Fibroblast of skin of left biceps (primary cell): ENCODE measurements at places on chromosomes 7 and 10.

DNA sequence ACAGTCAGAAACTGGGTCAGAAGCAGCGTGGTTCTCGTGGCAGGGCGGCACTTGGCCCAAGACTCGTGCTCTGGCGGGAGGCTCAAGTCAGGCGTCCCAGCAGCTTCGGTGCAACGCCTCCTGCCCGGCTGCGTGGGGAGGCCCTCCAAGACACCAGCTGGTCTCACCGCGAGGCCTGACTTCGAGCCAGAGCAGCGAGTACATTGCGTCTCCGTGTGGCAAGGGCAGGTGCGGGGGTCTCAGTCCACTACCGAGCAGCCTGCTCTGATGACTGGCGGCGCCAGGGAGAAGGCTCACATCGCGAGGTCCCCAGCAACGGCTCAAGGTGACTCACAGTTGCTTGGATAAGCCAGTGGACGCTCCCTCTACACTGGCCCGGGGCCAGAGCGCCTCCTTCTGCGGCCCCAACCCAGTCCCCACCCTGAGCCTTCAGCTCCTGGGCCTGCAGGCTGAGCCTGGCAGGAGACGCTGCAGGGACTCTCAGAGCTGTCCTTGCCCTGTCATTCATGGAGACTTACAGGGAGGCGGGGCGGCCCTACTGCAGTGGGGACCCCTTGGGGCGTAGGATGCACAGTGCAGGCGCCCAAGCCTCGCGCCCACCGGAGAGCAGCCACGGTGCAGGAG lies 41.9 kb upstream of the PRKAR1B start:
- DNase-seq, result no peak

- DNase-seq, result no peak
Observed at GRCh38 chr7:74452748-74453321, 871 bp upstream of the GTF2IRD1 start.

- no peak for DNase-seq
Observed at GRCh38 chr10:77249901-77250459, 387.6 kb downstream of the KCNMA1 start.

DNA sequence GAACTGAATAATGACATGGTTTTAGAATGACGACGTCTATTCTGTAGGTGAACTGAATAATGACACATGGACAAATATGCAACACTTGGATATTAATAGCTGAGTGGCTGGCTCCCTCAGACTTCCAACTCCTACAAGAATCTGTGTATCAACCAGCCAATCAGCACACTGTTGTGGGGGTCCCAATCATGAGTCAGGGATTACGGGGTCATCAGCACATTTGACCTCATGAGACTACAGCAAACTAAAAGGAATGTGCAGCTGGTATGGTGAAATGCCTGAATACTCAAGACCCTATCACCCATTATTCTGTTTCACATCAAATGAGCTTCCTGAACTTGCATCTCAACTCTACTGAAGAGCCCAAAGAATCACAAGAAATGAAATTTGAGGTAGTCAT lies 192.5 kb downstream of the ANK3 start:
- DNase-seq, result no peak

DNA sequence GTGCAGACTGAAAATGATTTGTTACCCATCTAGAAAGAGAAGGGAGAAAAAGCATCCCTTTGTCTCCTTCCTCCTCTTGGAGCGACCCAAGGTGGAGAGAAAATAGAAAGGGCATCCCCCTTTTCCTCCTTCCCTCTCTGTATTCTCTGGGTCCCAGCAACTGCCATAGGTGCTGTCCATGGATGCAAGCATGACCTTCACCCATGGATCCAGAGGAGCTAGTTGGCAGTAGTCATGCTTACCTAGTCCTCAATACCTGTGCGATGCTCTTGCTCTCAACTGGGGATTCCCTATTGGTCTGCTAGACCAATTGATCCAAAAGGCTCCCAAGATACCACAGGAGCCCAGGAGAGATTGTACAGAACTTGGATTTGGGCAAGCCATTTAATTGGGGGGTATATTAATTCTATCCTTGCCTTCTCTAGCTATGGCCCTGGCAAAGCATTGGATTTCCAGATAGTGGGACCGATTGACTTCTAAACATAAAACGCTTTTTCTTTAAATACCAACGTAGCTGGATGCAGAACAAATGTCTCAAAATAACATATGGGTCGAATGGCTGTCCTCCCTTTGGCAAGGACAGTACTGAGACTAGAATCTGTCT lies 547.8 kb upstream of the IGFBP3 start:
- DNase-seq, result no peak

- DNase-seq, result no peak
Observed at GRCh38 chr7:47142169-47142866, 439.6 kb downstream of the TNS3 start.

GRCh38 chr10:89466599-89467035 lies 52.2 kb downstream of the IFIT5 start:
- DNase-seq, result no peak

- no peak for DNase-seq
Observed at GRCh38 chr7:94276027-94276426, 118.7 kb upstream of the COL1A2 start.

DNA sequence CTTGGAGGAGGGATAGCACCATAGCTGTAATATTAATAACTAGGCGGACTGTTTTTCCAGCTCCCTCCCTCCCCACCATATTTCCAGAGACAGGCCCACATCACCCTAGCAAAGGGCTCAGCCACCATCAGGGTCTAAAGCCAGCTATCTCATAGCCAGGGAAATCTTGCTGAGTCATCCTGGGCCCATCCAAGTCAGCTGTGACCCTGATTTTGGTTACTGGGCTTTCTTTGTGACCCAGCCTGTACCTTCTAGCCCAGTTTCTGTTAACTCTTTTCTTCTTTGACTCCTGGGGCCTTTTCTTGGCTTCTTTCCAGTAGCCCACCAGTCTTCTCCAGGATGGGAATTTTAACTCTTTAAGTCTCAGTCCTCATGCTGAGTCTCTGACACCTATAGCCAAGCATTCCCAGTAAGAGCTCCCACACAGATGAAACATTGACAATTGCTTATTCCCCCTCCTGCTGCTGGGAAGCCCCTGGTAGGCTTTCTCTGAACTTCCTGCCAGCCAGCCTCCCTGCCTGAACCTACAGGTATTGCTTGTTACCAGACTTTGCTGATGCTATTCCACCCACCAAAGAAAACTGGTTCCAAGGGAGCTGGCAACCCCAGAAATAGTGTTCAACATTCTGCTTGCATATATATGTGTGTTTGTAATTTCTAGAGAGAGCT lies 34.8 kb upstream of the ADO start:
- no peak for DNase-seq

GRCh38 chr7:25562673-25563182 lies 334.4 kb upstream of the NPVF start:
- no peak for DNase-seq

- no peak for DNase-seq
Observed at GRCh38 chr10:91144961-91145360, 75.5 kb upstream of the PCGF5 start.

DNA sequence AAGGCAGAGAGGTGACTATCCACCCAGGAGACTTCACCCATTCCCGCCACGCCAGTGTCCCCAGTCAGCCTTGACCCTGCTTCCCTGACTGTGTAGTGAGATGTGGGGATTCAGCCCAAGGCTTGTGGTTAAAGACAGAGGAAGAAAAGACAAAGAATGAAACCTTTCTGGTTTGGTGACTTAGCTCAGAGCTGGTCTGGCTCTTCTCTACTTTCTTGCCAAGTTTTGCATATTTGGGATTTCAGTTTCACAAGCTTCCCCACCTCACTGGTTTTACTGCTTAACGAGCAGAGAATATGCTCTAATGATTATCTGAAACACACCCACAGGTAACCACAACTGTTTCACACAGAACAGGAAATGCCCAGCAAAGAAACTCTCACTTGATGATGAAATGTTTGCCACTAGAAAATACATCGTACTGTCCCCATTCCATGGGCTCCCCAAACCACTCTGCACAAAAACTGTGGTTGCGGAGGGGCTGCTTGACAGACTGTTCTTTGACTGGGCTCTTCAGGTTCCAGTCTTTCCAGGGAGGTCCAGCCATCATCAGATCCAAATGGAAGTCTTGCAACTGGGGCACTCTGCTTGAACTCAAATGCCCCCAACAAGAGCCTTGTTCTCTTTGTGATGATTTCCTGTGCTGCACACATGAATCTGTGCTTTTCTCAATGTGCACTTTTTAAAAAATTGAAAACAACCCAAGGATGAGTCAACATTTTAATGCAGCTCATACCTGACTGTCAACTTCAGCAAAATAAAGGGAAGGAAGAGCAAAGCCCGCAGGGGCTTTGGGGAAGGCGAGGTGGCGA lies 95.5 kb downstream of the CTBP2 start:
- peak; percentile 54 for DNase-seq

GRCh38 chr10:122363722-122364463 lies 10.6 kb upstream of the PLEKHA1 start:
- DNase-seq, result no peak

GRCh38 chr7:2417981-2418481 lies 14.6 kb downstream of the CHST12 start:
- no peak for DNase-seq

- no peak for DNase-seq
Observed at GRCh38 chr7:127245607-127246006, 7.1 kb downstream of the GRM8 start.

DNA sequence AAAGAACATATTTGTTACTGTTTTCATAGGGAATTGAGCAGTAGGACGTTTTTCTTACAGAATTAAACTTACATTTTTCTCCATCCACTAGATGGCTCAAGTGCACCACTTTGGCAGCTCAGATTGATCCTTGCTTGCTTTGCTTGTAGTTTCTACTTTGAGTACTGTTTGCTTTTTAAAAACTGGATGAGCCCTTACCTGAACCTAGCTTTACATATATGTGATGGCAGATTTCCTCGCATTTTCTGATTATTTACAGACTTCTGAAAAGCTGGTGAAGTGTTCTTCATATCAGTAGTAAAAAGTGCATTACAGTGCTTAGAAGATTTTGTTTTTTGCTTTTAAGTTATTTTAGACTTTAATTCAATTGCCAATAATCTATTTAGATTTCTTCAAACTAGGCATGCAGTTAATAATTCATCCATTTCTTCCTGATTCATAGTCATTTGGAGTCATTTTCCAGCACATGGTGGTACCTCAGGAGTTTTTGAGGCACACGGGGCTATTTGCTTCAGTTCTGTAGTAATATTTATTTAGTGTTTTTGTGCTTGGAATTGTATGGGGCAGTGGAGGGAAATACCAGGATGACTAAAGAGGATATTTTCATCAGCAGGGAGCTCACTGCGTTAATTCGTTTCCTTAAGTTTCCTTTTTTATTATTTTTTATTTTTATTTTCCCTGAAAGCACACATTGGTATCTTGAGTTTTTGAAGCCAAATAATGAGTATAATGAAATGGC lies 57.3 kb downstream of the MAPK8 start:
- peak; percentile 36 for DNase-seq

GRCh38 chr10:104049504-104050250 lies 36.0 kb downstream of the COL17A1 start:
- no peak for DNase-seq

GRCh38 chr10:117239721-117240620 lies 943 bp upstream of the SLC18A2 start:
- no peak for DNase-seq

- DNase-seq, result no peak
Observed at GRCh38 chr7:105890290-105890997, 14.0 kb upstream of the ATXN7L1 start.

GRCh38 chr10:132636358-132636757 lies 98.8 kb downstream of the INPP5A start:
- DNase-seq, result no peak

GRCh38 chr7:69603937-69604494 lies 5.7 kb downstream of the AUTS2 start:
- DNase-seq, result no peak

GRCh38 chr7:82405301-82405700 lies 38.3 kb downstream of the CACNA2D1 start:
- no peak for DNase-seq

DNA sequence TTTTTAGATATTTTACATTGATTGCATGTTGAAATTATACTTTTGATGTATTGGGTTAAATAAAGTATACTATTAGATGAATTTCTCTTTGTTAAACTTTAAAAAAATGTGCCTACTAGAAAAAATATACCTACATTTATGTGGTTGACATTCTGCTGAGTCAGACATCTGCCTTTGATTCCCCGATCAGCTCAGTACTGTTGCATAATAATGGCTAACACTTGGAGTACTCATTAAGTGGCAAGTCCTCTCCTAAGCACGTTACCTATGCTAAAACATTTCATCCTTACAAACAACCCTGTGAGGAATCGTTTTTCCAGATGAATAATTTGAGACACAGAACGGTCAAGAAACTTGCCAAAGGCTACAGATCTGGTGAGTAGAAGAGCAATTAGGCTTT lies 14.0 kb upstream of the SEM1 start:
- no peak for DNase-seq

GRCh38 chr10:2948127-2948854 lies 119.1 kb upstream of the PFKP start:
- DNase-seq, result no peak

DNA sequence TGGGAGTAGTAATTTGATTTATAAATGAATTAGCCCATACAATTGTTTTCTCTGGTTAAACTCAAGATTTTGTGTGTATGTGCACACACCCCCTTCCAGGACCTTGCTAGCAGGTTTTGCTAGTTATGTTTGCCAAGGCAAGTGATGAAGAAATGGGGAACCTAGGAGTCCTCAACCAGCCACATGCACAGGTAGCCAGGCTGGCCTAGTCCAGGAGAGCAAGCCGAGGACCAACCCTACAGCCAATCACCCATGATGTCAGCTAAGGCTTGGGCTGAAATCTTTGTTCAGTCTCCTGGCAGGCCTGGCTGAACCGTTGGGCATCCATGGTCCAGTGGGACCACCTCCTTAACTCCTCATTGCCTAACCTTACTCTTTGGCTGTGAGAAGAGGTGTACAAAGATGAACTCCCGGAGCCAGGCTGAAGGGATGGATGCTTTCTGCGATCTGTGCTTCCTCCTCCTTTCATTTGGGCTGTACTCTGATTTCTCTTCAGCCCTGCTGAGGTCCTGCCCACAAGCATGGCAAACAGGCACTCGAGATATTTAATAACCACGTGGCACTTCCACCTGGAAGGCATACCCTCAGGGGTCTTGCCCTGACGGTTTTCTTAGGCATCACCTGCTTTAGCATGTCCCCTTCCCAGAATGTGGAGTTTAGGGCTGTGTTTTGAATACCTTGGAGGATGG lies 22.1 kb downstream of the HNRNPA2B1 start:
- DNase-seq, result no peak

GRCh38 chr7:53350241-53350640 lies 314.8 kb downstream of the POM121L12 start:
- no peak for DNase-seq

DNA sequence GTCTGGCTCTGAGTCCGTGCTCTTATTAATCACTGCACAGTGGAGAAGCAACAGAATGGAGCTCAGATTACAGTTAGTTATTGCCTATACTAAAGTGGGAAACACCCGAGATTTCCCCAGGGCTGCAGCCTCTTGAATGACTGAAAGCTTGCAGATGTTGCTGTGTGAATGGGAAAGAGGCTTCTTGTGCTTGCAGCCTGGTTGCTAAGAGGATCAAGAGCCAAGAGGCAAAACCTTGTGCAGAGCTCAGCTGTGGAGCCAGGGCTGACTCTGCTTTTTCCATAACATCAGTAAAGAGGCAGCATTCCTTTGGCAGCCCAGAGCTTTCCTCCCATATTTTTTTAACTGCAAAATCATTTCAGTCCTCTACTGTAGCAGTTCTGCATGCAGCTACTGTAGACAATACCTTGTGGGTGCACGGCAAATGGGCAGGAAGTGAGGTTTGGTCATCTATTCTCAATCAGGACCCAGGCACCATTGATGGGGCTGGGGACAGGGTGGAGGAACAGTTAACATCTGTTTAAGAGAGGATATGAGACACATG lies 86.5 kb downstream of the RALA start:
- peak; percentile 77 for DNase-seq
